ENCODE measurements at places on chromosomes 7 and 10.

GRCh38 chr7:132858251-132858650 is 223.6 kb downstream of the CHCHD3 start:
- no peak for DNase-seq

GRCh38 chr7:125255810-125256209 is 326.2 kb upstream of the POT1 start:
- DNase-seq, result no peak

GRCh38 chr7:158257516-158258410 is 329.9 kb downstream of the PTPRN2 start:
- no peak for DNase-seq

GRCh38 chr10:21810582-21811244 is 192.8 kb downstream of the DNAJC1 start:
- DNase-seq, result no peak

DNA sequence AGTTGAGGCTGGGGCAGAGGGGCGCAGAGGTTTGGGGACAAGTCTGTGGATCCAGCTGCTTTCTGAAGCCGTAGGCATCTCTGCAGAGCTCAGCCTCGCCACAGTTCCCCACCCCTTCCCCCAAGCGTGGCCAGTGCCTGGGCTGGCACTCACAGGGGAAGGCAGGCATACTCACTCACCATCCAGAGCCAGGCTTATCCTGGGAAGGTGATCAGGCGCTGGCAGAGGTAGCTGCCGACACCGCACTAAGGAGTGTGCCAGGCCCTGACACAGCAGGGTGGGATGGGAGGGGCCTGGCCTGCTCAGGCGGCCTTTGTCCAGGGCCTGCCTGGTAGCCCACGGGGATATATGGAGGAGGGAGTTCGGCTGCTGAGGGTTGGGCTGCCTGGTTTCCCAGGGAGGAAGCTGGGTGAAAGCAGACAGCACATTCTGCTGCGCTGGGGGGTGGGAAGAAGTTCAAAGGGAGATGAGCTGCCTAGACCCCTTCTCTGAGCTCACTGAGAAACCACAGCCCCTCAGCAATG is 15.9 kb downstream of the VSIR start:
- no peak for DNase-seq

- no peak for DNase-seq
Observed at GRCh38 chr7:41754046-41754445, 51.2 kb upstream of the INHBA start.

GRCh38 chr7:25636871-25637283 is 408.6 kb upstream of the NPVF start:
- no peak for DNase-seq

DNA sequence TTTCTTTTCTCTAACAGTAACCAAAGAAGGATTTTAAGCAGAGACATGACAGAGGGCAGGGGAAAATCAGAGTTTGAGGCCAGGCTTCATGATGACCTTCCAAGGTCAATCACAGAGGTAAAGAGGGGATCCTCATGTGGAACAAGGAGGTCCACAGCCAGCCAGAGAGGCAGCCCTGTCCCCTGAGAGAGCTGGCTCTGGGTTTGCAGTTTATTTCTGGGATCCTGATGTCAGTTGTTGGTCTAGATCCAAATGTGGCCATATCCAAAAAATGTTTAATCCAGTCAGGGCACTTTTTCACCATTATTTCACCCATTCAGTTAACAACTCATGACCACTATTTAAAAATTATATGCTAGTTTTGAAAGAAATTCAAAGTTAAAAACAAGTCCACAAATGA is 45.6 kb downstream of the GPR141 start:
- DNase-seq, result no peak

DNA sequence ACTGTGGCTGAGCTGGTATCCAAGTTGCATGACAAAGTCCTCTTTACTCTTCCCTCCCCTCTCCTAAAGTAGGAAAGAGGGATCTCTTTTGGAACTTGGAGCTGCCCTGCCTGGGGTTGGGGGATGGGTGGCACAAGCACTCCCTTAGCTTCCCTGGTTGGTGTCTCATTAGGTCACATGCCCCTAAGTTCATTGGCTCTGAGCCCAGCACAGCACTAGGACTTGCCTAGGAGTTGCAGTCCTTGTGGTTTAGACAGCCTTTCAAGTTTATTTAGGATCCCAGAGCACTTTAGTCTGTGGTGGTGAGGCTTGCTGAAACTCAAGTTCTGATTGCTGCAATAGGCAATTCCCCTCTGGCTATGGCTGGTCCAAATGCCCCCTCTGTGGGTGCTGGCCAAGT is 281.4 kb downstream of the NXPH1 start:
- no peak for DNase-seq

DNA sequence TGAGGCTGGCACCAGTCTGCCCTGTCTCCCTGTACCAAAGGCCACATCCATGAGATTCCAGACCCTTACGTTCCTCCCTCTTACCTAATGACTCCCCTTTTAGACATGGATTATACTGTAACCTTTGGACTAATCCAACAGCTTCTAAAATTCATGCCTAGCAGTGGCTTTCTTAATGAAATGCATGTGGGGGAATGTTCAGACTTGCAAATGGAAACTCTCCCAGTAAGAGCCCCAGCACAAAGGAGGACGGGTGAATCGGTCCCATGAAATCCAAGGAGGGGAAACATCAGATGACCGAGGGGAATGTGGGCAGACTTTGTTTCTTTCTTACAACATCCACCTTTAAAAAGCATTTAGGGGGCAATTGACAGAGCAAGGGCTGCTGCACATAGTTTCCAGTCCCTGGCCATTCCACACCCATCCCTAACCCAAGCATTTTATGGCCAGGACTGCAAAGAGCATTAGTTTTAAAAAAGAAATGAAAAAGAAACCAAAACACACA is 71.5 kb downstream of the COL13A1 start:
- DNase-seq, result no peak

- no peak for DNase-seq
Observed at GRCh38 chr7:43735403-43735801, 6.1 kb upstream of the COA1 start.

DNA sequence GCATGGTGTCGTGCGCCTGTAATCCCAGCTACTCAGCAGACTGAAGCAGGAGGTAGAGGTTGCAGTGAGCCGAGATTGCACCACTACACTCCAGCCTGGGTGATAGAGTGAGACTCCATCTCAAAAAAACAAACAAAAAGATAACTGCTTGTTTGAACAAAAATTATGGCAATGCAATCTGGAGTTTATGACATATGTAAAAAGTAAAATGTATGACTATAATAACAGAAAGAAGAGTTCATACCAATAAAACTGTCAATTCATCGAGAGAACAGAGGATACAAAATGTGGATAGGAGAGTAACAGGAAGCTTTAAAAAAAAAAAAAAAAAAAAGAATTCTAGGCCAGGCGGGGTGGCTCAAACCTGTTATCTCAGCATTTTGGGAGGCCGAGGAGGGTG is 19.2 kb downstream of the SLC25A16 start:
- no peak for DNase-seq

GRCh38 chr10:112689327-112690072 is 242.5 kb downstream of the VTI1A start:
- DNase-seq, result peak; percentile 23

- no peak for DNase-seq
Observed at GRCh38 chr10:126570621-126571602, 99.6 kb downstream of the C10orf90 start.

- no peak for DNase-seq
Observed at GRCh38 chr7:151346470-151346769, 4.8 kb downstream of the NUB1 start.

GRCh38 chr10:97590082-97590747 is 694 bp downstream of the C10orf62 start:
- DNase-seq, result no peak

GRCh38 chr7:134891696-134892678 is 94.3 kb upstream of the AGBL3 start:
- no peak for DNase-seq

DNA sequence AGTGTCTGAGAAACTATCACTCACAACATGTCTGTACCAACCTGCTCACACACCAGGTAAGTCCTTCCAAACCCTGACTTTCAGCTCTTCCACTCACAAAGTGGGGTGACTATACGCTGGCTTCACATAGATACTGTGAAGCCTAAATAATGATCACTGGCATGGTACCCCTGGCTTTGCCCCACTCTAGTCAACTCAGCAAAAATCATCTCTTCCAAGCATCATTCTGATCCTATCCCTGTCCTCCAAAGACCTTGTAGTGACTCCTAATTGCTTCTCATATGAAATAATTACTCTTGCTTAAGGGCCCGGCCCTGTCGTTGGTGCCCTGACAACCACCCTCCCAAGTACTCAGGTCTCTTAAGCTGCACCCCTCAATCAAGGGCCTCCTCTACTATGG is 97.8 kb downstream of the SLC25A13 start:
- DNase-seq, result no peak

- no peak for DNase-seq
Observed at GRCh38 chr7:19442016-19442785, 266.6 kb downstream of the POLR1F start.

DNA sequence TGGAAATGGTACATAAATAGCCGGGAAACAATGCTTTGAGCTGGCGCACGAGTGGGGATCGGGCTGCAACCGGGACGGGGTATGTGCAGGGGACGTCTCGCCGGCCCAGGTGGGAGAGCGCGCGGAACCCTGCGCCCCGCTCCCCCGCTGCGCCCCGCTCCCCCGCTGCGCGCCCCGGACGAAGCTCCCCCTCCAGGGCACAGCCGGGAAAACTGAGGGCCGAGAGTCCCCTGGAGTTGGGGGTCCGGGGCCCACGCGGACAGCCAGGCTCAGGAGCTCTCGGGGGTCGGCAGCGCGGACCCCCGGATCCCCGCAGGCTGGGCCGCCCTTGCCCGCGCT is 514 bp downstream of the RADIL start:
- DNase-seq, result no peak

GRCh38 chr10:81479316-81479715 is 395.7 kb upstream of the NRG3 start:
- DNase-seq, result no peak

DNA sequence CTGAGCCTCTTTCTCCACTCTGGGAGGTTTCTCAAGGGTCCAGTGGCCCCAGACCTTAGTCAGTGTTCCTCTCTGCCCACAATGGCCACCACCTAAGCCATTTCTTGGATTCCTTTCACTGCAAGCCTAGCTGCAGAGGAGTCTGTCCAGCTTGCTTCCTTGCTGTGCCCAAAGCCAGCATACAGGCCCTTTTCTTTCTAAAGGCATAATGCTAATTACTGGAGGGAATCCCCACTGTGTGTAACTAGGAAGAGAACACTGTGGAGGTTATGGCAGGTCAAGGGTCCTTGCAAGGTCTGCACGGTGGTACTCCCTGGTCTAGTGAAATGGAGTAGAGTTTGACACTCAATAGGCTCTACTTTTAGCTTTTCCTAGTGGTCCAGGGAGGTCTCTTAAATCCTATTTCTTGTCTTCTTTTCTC is 70.4 kb upstream of the CC2D2B start:
- DNase-seq, result no peak

GRCh38 chr10:80397014-80397413 is 11.3 kb upstream of the PRXL2A start:
- no peak for DNase-seq

DNA sequence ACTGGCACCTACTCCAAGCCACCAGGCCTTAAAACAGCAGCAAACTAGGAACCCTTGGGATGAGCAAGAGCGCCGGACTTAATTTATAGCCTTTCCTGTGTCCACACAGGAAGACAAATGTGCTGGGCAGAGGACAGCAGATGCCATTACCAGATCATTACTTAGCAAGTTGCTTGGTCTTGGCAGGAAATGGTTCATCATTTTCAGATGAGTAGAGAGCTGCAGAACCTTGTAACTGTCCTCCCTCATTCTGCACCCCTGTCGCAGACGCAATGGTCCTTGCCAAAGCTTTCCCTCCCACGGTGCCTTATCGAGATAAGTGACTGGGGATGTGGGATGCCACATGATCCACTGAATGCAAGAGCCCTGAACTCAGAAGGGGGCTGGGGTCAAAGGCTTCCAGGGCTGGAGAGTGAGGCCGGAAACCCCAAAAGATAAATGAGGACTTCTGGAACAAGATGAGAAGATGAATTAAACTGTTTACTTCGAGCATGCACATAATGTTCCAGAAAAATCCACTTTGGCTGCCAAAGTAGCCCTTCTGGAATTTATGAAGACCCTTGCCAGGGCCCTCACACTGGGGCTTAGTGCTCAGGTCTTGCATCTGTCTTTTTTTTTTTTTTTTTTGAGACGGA is 145.6 kb upstream of the ZNF32 start:
- DNase-seq, result no peak

- DNase-seq, result no peak
Observed at GRCh38 chr10:117861329-117861728, 185.4 kb downstream of the RAB11FIP2 start.

GRCh38 chr7:106768324-106768751 is 96.7 kb upstream of the PIK3CG start:
- DNase-seq, result no peak

GRCh38 chr10:101032637-101033224 is 1.7 kb downstream of the SFXN3 start:
- no peak for DNase-seq

- DNase-seq, result no peak
Observed at GRCh38 chr7:40499718-40500117, 364.9 kb downstream of the SUGCT start.

DNA sequence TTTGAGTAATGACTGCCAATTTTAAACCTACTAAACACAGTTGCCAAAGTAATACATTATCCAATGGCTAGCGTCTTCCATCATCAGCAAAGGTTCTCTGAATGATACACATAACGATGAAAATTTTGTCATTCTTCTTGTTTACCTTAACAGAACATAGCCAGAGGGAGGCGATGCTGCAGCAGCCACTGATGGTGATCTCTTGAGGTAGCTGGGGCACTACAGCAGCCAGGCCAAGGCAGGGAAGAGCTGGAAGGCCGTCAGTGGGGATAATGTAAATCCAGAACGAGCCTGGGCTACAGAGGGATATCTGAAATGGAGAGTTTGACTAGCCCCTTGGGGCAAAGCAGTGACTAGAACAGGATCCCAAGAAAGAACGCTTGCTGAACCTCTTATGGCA is 38.8 kb downstream of the PRPS1L1 start:
- no peak for DNase-seq

DNA sequence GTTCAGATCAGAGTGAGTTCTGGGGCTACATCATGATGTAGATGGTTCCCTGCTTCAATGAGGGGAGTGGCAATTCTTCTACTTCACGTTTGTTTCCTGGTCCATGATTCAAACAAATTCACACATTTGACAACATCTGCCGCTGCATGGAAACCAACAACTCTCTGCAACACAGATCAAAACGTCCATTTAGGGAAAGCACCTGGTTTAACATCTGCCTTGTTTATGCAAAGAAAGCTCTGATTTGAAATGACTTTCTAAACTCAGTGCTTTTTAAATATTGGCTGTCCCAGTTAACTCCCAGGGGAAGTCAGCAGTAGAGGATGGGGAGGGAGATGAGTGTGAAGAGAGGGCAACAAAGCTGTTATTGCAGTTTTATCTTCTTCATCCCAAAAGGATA is 93.8 kb downstream of the GAD2 start:
- DNase-seq, result no peak

GRCh38 chr10:62540389-62540788 is 166.2 kb downstream of the ZNF365 start:
- no peak for DNase-seq

- DNase-seq, result no peak
Observed at GRCh38 chr10:104333032-104333727, 5.1 kb downstream of the ITPRIP start.

- no peak for DNase-seq
Observed at GRCh38 chr7:66747881-66748511, 7.5 kb downstream of the RABGEF1 start.
